ENCODE measurements at places on chromosomes 5 and 9.

DNA sequence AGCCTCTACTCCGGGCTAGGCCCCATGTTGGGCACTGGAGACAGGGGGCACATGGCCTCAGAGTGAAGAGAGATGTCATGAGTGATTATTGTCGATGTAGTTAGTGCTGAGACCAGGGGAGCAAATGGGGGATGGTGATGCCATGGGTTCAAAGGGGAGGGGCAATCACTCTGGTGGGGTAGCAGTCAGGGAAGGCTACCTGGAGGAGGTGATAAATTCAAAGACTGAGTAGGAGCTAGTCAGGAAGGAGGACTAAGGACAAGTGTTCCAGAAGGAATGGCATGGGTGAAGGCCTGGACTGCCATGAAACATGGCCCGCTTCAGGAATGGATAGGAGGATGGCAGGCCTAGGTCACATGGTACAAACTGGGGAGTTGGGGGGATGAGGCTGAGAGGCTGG, 41.6 kb downstream of the C9orf50 start:
- DNase-seq, result no peak

DNA sequence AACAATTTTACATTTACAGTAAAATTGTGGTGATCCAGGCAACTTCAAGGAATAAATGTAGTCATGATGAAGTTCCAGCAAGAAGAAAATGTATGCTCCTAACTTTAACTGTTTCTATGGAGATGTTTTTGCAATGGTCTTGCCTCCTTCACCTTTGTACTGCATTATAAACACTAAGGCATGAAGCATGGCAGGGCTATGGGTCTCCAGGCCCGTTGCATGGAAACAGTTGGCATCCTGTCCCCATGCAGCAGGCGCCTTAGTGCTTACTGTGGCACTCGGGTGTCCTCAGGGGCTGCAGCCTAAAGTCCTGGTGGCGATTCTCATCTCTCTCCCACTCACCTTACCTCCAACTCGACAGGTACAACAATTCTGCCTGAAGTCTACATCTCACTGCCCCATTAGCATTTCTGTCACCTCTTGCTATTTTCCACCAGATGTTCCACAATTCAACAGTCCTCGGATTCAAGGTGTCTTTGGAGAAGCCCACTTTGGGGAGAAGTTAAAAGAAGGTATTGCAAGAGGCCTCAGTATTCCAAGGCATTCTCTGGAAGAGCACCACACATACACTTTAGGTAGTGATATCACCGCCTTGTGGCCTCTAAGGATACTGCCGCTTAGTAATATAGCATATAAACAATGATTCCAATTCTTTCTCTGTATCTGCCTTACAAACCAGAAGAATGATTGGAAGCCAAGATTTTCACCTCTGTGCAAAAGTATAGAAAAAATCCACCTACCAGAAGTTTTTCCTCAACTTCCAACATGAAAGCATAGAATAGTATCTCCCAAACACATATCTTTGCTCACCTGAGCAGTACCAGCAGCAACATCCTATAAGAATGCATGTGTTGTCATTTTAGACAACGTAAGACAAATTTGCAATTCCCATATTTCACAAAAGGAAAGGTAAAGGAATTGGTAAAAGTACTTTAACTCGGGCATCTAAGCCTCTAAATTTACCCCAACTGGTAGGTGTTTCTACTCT, 5.1 kb downstream of the LIFR start:
- no peak for DNase-seq

DNA sequence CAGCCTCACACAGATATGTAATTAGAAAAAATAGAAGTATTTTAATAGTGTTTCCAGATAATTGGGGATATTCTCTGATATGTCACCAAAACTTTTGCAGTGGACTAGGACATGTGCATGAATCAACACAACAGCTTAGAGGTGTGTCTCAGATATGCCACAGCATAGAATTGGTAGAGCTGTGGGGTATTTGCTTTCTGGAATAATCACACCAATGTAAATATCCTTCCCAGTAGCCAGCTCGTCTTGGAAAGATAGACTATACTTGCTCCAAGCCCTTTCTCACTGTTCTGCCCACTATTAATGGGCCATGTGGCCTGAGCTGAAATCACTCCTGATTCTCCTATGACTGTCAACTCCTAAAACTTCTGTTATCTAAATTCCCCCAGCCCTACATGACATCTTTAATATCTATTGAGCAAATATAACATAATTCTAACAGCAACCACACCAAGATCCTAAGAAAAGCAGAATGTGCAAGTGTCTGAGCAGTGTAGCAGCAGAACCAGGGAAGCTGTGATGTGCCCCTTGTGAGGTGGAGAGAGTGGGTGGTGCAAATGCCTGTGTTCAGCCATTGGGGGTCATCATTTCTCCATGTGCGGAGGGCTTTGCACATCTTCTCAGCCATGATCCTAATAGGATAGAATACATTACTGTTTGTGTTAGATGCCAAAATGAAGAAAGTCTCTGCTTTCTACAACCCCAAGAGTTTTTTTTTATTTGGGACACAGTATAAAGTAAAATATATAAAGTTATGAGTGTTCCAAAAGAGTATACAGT, 65.0 kb downstream of the MELK start:
- DNase-seq, result no peak

DNA sequence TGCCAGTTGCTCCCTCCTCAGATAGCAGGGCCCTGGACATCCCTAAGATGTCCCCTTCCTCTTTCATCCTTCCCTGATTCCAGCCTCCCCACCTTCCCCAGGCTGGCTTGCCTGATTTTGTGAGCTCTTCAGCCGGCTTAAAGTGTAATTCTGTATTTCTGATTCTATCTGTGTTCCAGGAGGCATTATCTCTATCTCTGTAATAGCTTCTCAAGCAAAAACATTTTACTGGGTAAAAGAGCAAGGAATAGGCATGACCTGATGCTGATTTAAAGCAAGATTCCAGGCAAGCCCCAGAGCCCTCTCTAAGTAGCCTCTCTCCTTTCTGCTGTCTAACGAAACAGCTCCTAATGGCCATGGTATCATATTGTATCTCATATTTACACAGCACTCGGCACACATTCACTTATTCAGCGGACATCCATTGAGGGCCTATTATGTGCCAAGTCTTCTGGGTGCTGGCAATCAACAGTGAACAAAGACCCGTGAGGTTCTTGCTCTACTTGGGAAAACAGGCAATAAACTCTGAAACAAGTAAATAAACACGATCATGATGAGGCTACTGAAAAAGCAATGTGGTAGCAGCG, 100.9 kb upstream of the MSX2 start:
- no peak for DNase-seq

- no peak for DNase-seq
Measured at GRCh38 chr9:10048994-10049393, 563.8 kb downstream of the PTPRD start.
